ENCODE measurements at places on chromosomes 11 and 22. TPM values are rescaled to one million over a fixed set of nuclear protein-coding genes. Genes with fewer than 3 reads are reported as not detected.

GRCh38 chr11:125987066-125987641, 41.3 kb downstream of the VSIG10L2 start:
- no peak overlapping the region for H3K4me3 ChIP-seq
- peaks cover 45% of the 10 kb centered on the region for H3K36me3 ChIP-seq
- ATAC-seq = peak; percentile 48

DNA sequence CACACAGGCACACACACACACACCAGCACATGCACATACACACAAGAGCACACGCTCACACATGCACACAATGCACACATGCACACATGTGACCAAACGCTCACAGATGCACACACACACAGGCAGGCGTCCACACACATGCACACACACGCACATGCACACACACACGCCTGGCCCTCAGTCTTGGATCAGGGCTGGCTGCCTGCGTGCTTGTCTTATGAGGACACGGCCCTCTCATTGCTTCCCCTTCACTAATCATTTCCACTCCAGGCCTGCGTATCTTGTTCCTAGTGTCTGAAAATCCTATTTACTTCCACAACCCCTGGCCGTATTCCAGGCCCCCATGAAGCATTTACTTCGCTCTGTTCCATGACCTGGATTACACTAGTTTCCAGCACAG, 740.5 kb downstream of the BRD1 start:
- peaks cover 74% of the 10 kb centered on the region for H3K27me3 ChIP-seq
- no peak for ATAC-seq
- H3K36me3 ChIP-seq = no peaks in the 10 kb centered on the region
- H3K4me1 ChIP-seq = no peaks in the 10 kb centered on the region

Gene NLRP10
- not detected for total RNA-seq

DNA sequence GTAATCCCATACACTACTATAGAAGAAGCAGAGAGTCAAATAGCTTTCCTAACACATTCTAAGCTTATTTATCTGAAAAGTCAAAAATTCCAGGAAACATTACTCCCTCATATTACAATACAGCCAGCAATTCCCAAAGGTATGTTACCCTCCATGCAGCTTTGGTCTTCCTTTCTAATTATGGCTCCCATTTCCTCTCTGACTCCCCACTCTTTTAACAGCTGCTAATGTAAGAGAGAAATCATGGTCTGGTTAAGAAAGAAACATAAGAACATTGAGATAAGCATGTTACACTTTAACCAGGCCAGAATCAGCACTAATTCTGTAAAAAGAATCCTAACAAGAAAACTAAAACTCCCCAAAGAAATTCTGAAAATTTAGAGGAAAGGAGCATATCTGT, 6.8 kb downstream of the PPP2R1B start:
- no peaks in the 10 kb centered on the region for H3K4me1 ChIP-seq
- H3K4me3 ChIP-seq = no peak overlapping the region
- no peak for ATAC-seq
- no peak overlapping the region for H3K27ac ChIP-seq

Gene TIGD3
- total RNA-seq = not detected

DNA sequence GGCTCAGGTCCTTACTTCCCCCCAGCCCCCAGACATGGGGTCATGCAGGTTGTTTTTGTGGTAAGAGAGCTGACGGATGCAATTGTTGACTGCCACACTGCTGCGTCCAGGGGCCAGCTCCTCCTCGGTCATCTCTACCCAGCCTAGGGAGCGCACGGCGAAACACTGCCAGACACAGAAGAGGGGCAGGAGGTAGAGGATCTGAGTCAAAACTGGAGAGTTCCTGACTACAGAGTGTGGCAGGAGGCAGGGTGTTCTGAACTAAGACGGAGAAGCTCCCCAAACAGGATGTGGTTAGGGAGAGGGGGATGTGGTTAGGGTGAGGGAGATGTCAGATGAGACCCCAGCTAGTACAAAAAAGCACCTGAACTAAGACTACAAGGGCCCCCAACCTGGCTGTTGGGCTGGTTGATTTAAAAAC, 12.3 kb downstream of the SMPD1 start:
- ATAC-seq = no peak
- no peaks in the 10 kb centered on the region for H3K4me1 ChIP-seq
- H3K36me3 ChIP-seq = peaks cover 75% of the 10 kb centered on the region
- H3K4me3 ChIP-seq = no peak overlapping the region

GRCh38 chr22:49163258-49163959, 664.3 kb downstream of the BRD1 start:
- no peaks in the 10 kb centered on the region for H3K36me3 ChIP-seq
- H3K4me3 ChIP-seq = no peak overlapping the region
- no peak for ATAC-seq
- no peaks in the 10 kb centered on the region for H3K4me1 ChIP-seq
- no peak overlapping the region for H3K27ac ChIP-seq

DNA sequence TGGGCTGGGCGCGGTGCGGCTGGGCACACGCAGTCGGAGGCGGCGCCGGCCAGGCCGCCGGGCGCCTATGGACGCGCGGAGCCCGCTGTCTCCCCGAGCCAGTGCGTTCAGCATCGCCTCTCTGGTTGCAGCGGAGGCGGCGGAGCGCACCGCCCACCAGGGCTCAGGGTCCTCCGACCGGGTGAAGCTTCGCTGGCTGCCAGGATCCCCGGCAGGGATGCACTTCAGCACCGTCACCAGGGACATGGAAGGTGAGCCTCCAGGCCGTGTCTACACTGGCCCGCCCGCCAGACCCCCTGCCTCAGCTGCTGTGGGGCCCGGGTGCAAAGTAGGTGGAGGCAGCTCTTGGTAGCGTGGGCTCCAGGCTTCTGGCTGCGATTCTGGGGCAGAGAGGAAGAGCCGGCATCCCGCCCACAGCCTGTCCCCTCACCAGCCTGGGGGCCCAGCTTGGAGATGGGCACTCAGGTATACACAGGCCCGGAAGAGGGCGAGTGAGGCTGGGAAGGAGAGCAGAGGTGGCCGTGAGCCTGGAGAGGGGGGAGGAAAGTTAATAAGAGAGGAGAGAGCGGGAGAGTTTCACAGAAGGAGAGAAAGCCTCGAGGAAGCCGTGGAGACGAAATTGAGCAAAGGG, 1.0 kb upstream of the TBX1 start:
- no peak overlapping the region for H3K27ac ChIP-seq
- H3K27me3 ChIP-seq = peaks cover 95% of the 10 kb centered on the region
- ATAC-seq = no peak
- H3K4me1 ChIP-seq = no peaks in the 10 kb centered on the region
- peak overlapping the region; percentile 37 for H3K4me3 ChIP-seq
- H3K36me3 ChIP-seq = no peaks in the 10 kb centered on the region

Gene GNAZ
- total RNA-seq = 89.2 TPM

Gene RBMXL2
- total RNA-seq = 0.15 TPM

Gene TIMP3
- total RNA-seq = 560 TPM

DNA sequence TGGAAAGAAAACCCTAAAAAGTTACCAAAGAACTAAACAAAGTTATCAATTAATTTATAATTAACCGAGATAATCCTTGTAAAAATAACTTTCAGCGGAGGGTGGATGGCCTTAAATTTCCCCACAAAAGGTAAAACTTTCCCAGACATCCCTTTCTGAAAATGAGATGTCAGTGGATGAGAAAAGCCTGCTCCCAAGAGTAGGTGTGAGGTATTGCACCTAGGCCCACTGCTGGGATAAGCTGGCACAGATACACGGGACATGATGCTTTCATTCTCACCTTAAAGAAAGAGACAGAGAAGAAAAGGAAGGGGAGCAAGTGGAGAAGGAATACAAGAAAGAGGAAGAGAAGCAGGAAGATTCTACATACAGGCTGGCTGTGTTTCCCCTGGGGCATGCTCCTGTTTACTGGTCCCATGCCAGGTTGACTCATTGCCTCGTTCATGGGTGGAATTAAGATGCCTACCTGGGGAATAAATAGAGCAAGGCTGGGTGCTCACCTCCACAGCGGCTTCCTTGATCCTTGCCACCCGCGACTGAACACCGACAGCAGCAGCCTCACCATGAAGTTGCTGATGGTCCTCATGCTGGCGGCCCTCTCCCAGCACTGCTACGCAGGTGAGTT, at the start of gene SCGB2A2:
Gene SCGB2A2, plus strand, starts transcription at position 505 of the 625 bp plus-strand sequence. Its CDS starts 59 bp downstream, at position 564.
- H3K4me1 ChIP-seq = no peaks in the 10 kb centered on the region
- no peaks in the 10 kb centered on the region for H3K36me3 ChIP-seq
- H3K4me3 ChIP-seq = no peak within 1 kb of the TSS
- H3K27me3 ChIP-seq = peaks cover 45% of the 10 kb centered on the region

DNA sequence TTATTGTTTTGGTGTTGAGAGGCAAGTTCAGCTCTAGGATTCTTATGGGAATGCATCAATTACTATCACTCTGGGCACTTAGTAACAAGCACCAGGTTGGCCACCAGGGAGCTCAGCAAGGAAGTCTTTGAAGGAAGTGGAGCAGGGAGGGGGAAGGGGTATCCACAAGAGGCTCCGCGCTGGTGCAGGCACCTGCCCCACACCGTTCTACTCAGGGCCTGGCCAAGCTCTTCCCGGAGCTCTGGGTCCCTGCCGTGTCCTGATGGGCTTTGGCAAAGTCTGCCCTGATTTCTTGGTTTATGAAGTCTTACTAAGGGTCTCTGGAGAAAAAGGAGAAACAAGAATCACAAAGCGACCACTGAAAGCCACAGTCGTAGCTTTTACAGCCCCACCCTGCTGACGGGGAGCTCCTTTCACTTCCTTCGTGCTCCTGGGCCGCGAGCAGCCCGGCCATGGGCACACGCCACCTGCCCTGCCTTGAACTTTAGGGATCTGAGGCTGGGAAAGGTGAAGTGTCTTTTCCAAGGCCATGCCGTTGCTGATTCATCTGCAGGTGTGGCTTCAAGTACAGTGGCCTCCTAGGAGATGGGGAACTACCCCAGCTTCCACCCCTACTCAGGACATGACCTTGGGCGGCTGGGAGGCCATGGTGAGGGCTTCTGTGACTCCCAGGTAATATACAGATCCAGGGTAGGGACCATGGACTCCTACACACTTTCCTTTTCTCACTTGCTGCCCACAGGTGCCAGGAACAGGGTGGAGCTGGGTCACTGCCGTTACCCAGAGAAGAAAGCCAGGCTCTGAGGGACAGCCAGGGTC, 15.9 kb upstream of the LRRC32 start:
- peaks cover 3% of the 10 kb centered on the region for H3K27me3 ChIP-seq
- no peak overlapping the region for H3K27ac ChIP-seq
- H3K36me3 ChIP-seq = no peaks in the 10 kb centered on the region
- H3K4me1 ChIP-seq = no peaks in the 10 kb centered on the region

Gene CABP4
- 0.13 TPM for total RNA-seq

- no peak overlapping the region for H3K4me3 ChIP-seq
- H3K27ac ChIP-seq = peak overlapping the region; percentile 47
- no peaks in the 10 kb centered on the region for H3K36me3 ChIP-seq
- H3K27me3 ChIP-seq = no peaks in the 10 kb centered on the region
- ATAC-seq = peak; percentile 60
- H3K4me1 ChIP-seq = no peaks in the 10 kb centered on the region
Observed at GRCh38 chr11:59216641-59217564, 4.2 kb upstream of the MPEG1 start.

DNA sequence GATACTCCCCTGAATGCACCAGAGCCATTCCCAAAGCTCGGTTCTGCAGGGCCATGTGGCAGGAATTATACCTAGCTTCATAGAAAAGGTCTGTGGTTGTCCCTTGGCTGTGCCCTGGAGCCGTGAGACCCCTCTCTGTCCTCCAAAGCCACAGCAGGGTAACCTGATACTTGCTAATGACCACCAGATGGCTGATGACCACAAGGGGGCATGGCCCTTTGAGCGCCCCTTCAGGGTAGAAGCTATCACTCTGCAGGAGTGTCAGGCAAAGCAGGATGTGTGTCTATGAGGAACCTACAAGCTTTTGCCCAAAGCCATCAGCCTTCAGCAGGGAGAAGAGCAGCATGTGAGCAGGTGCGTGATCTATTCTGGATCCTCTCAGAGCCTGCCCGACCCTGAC, 95.3 kb downstream of the NTM start:
- H3K27ac ChIP-seq = no peak overlapping the region
- H3K36me3 ChIP-seq = no peaks in the 10 kb centered on the region
- no peaks in the 10 kb centered on the region for H3K4me1 ChIP-seq
- no peak overlapping the region for H3K4me3 ChIP-seq
- ATAC-seq = no peak

DNA sequence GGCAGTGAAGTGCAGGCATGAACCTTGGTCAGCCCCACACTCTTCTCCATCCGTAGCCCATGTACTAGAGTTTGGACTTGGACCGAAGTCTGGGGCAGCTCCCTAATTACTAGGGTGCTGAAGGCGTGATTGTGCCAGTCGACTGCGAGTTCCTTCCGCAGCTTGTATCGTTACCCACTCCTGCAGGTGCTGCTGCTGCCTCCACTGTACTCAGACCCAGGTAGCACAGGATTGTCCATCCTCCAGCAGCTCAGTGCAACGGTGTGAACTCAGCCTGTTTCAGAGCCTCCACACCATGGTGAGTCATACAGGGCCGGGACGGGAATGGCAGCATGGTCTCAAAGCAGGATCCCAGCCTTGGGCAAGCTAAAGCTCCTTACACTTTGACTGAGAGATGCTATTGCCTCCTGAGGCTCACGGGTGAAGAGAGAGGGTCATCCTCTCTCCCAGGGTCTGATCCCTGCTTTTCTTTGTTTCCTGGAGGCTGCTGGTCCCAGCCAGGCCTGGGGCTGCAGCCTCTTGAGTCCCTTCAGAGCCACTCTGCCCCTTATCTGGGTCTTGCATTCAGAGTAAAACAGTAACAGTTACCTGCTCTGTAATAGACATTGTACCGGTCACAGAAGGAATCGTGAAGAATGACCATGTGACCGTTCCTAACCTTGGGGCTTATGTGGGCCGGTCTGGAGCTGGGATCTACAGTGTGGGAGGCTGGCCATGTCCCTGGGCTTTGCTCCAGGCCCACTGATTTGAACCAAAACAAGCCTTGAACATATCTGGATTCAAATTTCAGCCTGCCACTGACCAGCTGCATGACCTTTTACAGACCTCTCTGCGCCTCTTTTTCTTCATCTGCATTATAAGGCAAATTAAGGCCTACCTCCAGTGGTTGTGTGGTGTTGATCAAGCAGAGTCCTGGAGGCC, 1.7 kb downstream of the TKFC start:
- peaks cover 58% of the 10 kb centered on the region for H3K4me1 ChIP-seq
- no peak for ATAC-seq
- no peak overlapping the region for H3K4me3 ChIP-seq
- H3K27me3 ChIP-seq = no peaks in the 10 kb centered on the region
- peak overlapping the region; percentile 21 for H3K27ac ChIP-seq
- H3K36me3 ChIP-seq = no peaks in the 10 kb centered on the region

DNA sequence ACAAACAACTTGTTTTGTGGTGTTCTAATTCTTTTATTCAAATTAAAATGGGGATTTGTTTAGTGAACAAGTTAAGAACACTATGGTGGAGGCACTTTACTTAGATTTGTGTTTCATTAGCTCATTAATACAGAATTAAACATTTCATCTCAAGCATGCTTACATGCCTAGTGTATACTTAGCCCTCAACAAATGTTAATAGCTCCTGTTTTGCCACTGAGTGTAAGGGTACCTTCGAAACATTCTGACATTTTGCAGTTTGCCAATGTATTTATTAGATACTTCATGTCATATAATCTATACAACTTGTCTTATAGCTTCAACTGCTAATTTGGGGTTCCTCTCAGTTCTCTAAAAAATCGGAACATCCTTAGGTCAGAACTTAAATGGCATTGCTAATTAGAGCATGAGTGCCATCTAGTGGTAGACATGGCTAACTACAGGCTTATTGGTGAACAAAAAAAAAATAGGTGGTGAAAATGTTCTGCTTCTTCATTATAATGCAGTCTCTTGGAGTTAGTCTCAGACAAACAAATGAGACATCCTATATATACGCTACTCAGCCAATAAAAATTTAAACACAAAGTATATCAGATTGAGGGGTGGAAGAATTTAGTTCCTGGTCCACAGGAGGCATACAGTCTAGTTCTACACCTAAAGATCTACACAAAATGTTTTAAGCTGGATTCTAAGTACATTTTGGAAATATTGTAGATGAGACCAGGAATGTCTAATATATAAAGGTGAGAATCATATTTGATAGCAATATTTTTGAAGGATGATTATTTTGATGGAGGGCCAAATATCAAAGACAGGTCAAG, 4.9 kb upstream of the CNTN5 start:
- peaks cover 42% of the 10 kb centered on the region for H3K27me3 ChIP-seq
- no peak overlapping the region for H3K4me3 ChIP-seq
- no peaks in the 10 kb centered on the region for H3K4me1 ChIP-seq
- ATAC-seq = no peak
- no peak overlapping the region for H3K27ac ChIP-seq
